ENCODE measurements at places on chromosomes 13 and 19.

GRCh38 chr19:920051-920864 lies 3.1 kb downstream of the KISS1R start:
- no peak for DNase-seq

DNA sequence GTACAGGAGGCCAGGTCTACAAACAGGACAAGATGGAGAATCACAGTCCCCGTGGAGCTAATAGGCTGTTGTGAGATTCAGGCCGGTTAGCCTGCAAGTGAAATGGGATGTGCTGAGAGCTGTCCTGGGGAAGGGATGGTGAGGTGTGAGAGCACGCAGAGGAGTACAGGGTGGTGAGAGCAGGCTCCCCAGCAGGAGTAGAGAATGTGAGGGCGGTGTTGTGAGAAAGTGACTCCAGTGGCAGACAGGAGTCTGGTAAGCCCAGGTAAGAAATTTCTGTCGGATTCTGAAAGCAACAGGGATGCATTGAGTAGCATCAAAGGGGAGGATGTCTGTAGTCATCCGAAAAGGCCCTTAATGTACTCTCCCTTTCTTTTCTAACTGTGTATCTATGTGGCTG lies 50.7 kb upstream of the GPR183 start:
- DNase-seq = no peak

- DNase-seq = no peak
Measured at GRCh38 chr13:111854403-111854802, 212.5 kb upstream of the SOX1 start.

DNA sequence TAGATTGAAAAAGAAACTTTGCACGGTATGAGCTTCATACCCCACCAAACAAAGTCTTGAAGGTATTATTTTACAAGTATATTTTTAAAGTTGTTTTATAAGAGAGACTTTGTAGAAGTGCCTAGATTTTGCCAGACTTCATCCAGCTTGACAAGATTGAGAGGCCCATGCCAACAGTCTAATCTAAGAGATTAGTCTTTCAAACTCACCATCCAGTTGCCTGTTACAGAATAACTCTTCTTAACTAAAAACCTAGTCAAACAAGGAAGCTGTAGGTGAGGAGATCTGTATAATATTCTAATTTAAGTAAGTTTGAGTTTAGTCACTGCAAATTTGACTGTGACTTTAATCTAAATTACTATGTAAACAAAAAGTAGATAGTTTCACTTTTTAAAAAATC lies 41.9 kb upstream of the RAP2A start:
- DNase-seq = no peak

GRCh38 chr13:103142151-103142550 lies 75.9 kb upstream of the SLC10A2 start:
- no peak for DNase-seq

DNA sequence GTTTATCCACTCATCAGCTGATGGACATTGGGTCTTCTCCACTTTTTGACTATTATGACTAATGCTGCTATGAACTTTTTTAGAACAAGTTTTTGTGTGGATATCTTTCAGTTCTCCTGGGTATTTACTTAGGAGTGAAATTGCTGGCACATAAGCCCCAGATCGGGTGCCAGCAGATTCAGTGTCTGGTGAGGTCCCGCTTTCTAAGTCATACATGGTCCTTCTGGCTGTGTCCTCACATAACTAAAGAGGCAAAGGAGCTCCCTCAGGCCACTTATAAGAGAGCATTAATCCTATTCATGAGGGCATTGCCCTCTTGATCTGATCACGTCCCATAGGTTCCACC lies 600 bp upstream of the ZNF226 start:
- DNase-seq = no peak

DNA sequence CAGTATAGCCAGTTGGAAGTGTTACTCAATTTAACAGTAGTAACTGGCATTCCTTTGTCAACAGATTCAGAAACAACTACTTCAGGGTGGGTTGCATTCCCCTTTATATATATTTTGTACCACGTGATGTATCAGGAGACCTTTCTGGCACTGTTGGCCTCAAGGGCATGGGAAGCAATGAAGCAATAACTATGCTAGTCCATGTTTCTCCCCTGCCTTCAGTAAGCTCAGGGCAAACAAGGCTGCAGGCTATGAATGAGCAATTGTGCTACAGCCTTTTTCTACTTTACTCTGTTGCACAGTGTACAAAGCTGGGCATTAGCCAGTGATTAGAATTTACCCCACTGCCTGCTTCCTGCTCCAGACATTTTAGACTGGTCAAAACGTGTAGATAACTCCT lies 348.8 kb downstream of the GPC5 start:
- no peak for DNase-seq

- DNase-seq = no peak
Measured at GRCh38 chr13:94640721-94641120, 39.1 kb downstream of the GPR180 start.

- peak; percentile 31 for DNase-seq
Measured at GRCh38 chr19:54029930-54030490, 33.7 kb downstream of the VSTM1 start.

GRCh38 chr19:38634757-38635482 lies 12.5 kb upstream of the ACTN4 start:
- DNase-seq = peak; percentile 54

DNA sequence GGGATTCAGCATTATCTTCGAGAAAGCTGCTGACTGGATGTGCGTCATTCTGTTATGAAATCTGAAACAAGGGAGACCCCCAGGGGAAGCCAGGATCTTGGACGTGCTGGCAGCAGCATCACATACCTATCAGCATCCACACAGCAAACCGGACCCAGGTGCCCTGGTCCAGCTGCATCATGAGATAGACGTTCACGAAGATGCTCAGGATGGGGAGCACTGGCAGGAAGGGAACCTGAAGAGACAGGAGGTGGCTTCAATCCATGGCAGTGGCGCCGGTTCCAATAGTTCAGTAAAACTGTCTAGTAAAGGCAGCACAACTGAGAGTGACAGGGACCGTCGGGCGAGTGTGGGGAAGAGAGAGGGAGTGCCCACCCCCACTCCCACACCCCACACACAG lies 79.5 kb downstream of the SLC7A1 start:
- DNase-seq = no peak

DNA sequence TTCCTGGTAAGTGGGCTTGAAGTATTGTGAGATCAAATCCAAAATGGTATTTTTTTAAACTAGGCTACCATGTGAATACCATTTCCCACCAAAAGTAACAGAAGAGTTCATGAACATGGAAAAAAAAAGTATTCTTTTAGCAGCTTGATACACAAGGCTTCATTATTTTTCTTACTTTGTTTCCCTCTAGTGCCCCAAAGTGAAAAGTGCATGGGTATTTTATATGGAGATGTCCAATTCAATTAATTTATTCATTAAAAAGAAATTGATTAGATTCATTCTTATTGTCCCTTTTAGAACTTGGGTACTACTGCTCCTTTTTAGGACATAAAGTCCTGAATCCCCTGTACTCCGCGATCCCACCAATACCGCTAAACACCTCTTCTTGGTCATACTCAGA lies 28.6 kb upstream of the SCEL start:
- no peak for DNase-seq

DNA sequence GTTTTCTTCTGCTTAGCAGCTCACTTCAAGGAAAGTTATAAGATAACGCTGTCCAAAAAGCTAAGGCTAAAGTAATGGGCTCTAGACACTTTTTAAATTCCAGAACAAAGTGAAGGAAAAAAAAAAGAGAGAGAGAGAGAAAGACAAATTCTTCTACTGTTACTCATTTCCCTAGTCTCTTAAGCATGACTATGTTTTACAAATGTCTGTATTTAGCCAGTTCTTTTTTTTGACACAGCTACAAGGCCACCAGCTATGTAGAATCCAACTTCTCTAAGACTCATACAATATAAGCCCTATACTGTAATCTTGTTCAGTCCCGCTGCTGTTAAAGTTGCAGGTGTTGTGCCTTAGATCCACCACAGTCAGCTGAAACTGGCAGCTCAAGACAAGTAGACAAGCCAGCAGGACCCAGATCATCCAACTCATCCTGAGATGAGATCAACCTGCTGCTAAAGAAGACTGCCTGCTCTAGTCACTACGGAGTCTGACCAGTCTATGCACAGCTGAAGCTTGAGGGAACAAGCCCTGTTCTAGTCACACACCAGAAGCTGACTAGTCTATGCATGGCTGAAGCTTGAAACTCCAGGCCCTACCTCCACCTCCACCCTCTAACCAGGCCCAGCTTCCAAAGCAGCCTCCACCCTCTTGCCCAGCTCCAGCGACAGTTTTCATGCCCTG lies 10.3 kb upstream of the ZNF83 start:
- DNase-seq = no peak

DNA sequence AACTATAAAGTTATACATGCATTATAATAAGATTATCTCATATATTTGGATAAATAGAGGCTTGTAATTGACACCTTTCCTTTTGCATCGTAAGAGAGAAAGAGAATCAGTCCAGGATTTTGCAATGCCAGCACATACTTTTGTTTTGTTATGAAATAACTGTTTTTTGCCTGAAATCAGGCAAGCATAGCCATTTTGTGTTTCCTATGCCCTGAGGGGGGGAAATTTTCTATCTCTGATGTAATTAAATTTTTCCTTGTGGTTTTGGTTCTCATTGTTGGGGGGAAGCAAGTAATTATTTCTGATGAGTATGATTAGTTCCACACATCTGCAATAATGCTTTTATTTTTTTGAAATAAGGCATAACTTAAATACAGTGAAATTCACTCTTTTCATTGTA lies 229.4 kb downstream of the NDFIP2 start:
- DNase-seq = no peak

DNA sequence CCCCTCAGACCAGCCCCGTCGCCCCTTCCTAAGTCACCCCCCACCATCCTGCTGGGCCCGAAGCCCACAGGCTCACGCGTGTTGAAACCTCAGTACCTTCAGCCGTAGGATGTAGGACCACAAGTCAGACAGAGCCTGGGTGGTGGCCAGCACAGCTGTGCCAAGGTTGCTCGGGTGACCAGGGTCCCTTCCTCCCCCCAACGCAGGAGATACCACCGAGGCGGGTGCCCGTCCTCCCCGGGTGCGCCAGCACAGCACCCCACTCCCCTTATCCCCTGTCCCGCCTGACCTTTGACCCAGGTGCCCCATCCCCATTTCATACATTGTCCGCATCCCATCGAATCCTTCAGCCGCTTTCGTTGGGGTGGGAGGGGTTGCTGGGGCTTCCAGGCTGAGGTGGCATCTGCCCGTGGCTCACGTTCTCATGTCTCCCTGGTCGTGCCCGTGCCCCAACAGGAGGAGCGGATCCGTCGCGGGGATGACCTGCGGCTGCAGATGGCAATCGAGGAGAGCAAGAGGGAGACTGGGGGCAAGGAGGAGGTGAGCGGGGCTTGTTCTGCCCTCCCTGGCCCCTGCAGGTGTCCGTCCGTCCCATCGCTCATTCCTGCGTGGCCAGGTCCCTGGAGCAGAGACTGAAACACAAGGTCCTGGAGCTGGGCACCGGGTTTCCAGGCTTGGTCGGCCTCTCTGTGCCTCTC lies 14.5 kb downstream of the EPN1 start:
- DNase-seq = no peak

GRCh38 chr19:3315676-3315973 lies 50.8 kb upstream of the NFIC start:
- DNase-seq = no peak

- no peak for DNase-seq
Measured at GRCh38 chr13:113933901-113934300, 40.0 kb downstream of the C13orf46 start.

DNA sequence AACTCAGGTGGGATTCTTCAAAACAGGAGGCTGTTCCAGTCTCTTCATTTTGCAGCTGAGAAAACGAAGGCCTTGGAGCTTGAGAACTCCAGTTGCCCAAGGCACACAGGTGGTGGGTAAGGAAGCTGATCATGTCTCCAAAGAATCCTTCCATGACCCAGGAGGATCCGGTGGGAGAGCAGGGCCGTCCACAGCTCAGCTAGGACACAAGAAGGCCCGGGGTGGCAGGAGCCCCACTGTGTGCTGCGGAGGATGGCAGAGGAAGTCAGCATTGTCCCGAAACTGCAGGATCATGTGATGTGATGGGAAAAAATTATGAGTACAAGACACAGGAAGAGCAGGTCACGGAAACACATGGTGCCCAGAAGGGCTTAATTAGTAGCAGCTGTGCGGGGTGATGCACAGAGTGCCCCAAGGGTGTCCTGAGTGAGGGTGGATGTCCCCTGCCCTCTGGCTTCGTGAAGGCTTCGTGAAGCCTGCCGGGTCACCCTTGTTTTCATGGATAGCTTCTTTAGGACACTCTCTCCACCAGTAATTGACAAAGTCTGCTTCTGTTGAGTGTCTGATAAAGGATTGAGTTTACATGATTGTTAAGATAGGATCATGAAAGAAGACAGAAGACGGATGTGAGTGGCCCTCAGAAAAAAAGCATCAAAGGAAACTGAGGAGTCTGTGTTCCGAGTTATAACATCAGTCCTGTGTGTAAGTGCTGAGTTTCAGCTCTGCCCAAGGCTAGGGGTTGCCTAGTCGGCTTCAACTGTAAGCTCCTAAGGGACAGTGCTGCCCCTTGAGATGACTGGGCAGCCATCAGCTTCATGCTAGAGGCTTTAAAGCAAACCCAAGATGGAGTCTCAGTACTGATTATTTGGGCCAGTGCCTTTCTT lies 33.8 kb upstream of the SACS start:
- no peak for DNase-seq

GRCh38 chr13:114108141-114108761 lies 24.2 kb downstream of the RASA3 start:
- DNase-seq = no peak

- no peak for DNase-seq
Measured at GRCh38 chr13:31242916-31243315, 43.1 kb downstream of the B3GLCT start.

GRCh38 chr13:48862572-48862971 lies 113.1 kb upstream of the FNDC3A start:
- no peak for DNase-seq

DNA sequence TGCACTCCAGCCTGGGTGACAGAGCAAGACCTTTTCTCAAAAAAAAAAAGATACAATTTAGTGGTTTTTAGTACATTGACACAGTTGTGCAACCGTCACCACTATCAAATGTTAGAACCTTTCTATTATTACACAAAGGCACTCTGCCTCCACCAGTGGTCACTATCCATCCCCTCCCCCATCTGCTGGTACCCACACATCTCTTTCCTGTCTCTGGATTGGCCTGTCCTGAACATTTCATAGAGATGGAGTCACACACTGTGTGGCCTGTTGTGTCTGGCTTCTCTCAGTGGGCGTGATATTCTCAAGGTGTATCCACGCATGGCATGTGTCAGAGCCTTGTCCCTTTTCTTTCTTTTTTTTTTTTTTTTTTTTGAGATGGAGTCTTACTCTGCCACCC lies 11.2 kb downstream of the KDM4B start:
- DNase-seq = no peak
